ENCODE measurements at places on chromosomes 16 and 17. TPM values are rescaled to one million over a fixed set of nuclear protein-coding genes. Genes with fewer than 3 reads are reported as not detected.

DNA sequence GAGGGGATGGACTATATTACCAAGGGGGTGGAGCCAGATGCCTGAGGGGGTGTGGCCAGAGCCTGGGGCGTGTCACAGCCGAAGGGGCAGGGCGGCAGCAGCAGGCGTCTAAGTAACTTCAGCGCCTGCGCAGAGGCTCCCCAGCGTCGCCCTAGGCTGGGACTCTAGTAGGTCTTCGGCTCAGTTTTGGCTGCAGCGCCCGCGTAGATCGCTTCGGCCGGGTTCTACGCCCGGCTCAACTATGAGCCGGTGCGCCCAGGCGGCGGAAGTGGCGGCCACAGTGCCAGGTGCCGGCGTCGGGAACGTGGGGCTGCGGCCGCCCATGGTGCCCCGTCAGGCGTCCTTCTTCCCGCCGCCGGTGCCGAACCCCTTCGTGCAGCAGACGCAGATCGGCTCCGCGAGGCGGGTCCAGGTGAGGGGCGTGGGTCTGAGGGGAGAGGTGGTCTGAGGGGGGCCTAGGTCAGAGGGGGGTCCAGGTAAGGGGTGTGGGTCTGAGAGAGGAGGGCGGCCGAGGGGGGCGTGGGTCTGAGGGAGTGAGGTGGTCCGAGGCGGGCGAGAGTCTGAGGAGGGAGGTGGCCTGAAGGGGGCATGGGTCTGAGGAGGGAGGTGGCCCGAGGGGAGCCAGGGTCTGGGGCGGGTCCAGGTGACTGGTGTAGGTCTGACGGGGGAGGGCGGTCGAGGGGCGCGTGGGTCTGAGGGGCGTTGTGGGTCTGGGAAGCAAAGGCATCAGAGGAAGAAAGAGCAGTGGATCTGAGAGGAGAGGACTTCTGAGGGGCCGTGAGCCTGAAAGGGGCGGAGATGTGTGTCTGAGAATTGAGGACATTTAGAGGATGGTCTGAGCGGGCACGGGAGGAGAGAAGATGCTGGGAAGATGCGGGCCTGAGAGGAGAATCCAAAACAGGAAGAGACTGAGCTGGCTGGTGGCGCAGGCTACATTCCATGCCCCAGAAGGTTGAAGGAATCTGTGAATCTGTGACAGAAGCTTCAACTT lies at the start of gene LPCAT2:
Gene LPCAT2 (plus strand): TSS at position 132 of the 991 bp plus-strand sequence. CDS start 110 bp downstream, at position 242.
- DNase-seq = peak; percentile 83
- peak within 1 kb of the TSS; percentile 84 for H3K4me3 ChIP-seq
- peak within 1 kb of the TSS; percentile 73 for H3K27ac ChIP-seq
- no peaks in the 10 kb centered on the region for H3K36me3 ChIP-seq

GRCh38 chr17:199191-199604 lies 17.7 kb upstream of the DOC2B start:
- no peaks in the 10 kb centered on the region for H3K27me3 ChIP-seq
- no peaks in the 10 kb centered on the region for H3K4me1 ChIP-seq
- H3K36me3 ChIP-seq = no peaks in the 10 kb centered on the region
- DNase-seq = no peak
- H3K27ac ChIP-seq = no peak overlapping the region
- H3K4me3 ChIP-seq = no peak overlapping the region

DNA sequence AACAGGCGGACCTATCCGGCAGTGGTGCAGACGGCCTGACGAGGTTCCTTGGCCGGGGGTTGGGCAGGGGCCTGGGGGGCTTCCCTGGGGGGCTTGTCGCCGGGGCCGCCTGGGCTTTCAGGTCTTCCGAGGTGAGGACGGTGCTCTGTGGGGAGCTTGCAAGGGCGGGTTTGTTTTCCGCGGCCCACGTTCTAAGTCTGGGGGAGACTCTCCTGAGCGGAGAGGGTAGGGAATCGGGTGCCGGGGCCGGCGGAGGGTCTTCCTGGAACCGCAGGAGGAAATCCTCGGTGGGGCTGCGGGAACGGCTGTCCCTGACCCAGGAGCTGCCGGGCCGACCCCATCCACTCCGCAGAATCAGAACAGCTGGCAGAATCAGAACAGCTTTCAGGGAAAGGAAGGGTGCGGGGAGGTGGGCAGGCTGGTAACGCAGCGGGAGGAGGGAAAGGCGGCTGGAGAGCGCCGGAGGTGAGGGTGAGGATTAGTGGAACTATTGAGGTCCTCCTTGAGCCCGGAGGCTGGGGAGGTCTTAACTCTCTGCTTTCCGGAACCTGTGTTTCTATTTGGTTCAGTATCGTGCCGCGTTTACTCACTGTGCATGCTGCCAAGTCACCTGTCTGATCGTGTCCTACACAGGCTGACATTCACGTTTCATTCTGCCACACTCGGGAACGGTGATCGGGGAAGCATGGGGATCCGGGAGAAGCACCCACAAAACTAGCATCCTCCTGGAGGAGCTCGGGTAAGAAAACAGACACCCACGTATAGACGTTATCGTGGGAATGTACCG lies 28.9 kb downstream of the CPSF4L start:
- no peaks in the 10 kb centered on the region for H3K27me3 ChIP-seq
- peaks cover 28% of the 10 kb centered on the region for H3K4me1 ChIP-seq
- peak overlapping the region; percentile 93 for H3K4me3 ChIP-seq
- no peaks in the 10 kb centered on the region for H3K36me3 ChIP-seq

GRCh38 chr17:60604686-60605334 lies 4.8 kb downstream of the PPM1D start:
- no peak overlapping the region for H3K4me3 ChIP-seq
- no peak for DNase-seq
- H3K27ac ChIP-seq = peak overlapping the region; percentile 59
- no peaks in the 10 kb centered on the region for H3K4me1 ChIP-seq
- no peaks in the 10 kb centered on the region for H3K27me3 ChIP-seq

DNA sequence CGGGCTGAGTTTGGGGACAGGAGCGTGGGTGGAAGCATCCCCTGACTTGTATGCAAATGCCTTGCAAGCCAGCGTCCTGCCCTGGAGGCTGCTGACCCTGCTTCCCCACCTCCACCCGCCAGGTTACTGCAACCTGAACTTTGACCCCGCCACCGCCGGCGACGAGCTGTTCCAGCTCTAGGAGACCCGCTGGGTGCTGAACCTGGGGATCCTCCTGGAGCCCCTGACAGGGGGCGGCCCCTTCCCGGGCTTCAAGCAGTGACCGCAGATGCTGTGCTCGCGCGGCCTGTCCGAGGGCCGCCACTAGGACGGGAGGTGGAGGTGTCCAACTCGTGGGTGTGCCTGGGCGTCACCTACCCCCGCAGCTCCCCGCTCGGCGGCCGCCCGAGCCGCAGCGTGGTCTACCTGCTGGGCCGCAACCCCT lies 10.7 kb upstream of the SLC16A5 start:
- peaks cover 29% of the 10 kb centered on the region for H3K4me1 ChIP-seq
- H3K27me3 ChIP-seq = no peaks in the 10 kb centered on the region
- peak overlapping the region; percentile 39 for H3K27ac ChIP-seq

- peak overlapping the region; percentile 67 for H3K27ac ChIP-seq
- H3K36me3 ChIP-seq = peaks cover 54% of the 10 kb centered on the region
- DNase-seq = no peak
- H3K27me3 ChIP-seq = no peaks in the 10 kb centered on the region
These were observed 6.5 kb downstream of the EIF1 start for GRCh38 chr17:41695134-41695661.

DNA sequence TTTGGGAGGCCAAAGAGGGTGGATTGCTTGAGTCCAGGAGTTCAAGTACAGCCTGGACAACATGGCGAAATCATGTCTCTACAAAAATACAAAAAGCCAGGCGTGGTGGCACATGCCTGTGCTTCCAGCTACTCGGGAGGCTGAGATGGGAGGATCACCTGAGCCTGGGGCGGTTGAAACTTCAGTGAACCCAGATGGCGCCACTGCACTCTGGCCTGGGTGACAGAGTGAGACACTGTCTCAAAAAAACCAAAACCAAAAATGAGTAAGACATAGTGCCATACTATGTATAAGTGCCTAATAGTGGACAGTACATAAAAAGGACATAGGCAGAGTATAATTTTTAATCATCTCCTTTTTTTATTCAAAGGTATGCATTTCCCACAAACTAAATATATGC lies 4.0 kb downstream of the CTC1 start:
- no peaks in the 10 kb centered on the region for H3K27me3 ChIP-seq
- no peaks in the 10 kb centered on the region for H3K4me1 ChIP-seq
- no peak overlapping the region for H3K27ac ChIP-seq

- DNase-seq = no peak
- H3K4me1 ChIP-seq = no peaks in the 10 kb centered on the region
- H3K36me3 ChIP-seq = no peaks in the 10 kb centered on the region
- peaks cover 4% of the 10 kb centered on the region for H3K27me3 ChIP-seq
These were observed 13.6 kb downstream of the CDH8 start for GRCh38 chr16:62022688-62023087.

GRCh38 chr16:4613636-4614570 lies 785 bp downstream of the UBALD1 start:
- peak overlapping the region; percentile 98 for H3K4me3 ChIP-seq
- no peaks in the 10 kb centered on the region for H3K36me3 ChIP-seq
- no peak for DNase-seq
- H3K27ac ChIP-seq = peak overlapping the region; percentile 97
- no peaks in the 10 kb centered on the region for H3K27me3 ChIP-seq
- peaks cover 38% of the 10 kb centered on the region for H3K4me1 ChIP-seq

GRCh38 chr16:10871157-10871991 lies 5.6 kb upstream of the CIITA start:
- H3K4me3 ChIP-seq = no peak overlapping the region
- peak overlapping the region; percentile 71 for H3K27ac ChIP-seq
- DNase-seq = no peak
- no peaks in the 10 kb centered on the region for H3K36me3 ChIP-seq
- no peaks in the 10 kb centered on the region for H3K27me3 ChIP-seq

GRCh38 chr16:31714903-31715504 lies 158.6 kb upstream of the ZNF267 start:
- peaks cover 26% of the 10 kb centered on the region for H3K4me1 ChIP-seq
- no peaks in the 10 kb centered on the region for H3K36me3 ChIP-seq
- no peaks in the 10 kb centered on the region for H3K27me3 ChIP-seq
- no peak overlapping the region for H3K27ac ChIP-seq
- H3K4me3 ChIP-seq = no peak overlapping the region
- DNase-seq = no peak

DNA sequence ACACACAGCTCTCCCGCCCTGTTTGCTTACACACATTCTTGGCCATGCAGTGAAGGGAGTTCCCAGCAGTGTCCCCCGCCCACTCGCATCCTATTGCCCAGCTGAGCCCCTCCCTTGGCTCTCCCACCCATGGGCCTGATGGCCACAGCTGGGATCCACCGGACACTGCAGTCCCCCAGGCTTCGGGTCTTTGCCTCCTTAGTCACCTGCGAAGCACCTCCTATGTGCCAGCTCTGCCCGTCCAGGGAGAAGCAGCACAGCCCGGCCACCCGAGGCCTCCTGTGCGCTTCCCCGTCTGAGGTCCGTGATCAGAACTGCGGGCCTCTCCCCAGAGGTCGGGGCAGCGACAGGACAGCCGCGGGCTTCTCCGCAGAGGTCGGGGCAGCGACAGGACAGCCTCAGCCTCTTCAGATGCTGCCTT lies 136.9 kb downstream of the BANP start:
- no peaks in the 10 kb centered on the region for H3K27me3 ChIP-seq
- H3K27ac ChIP-seq = no peak overlapping the region
- H3K4me1 ChIP-seq = no peaks in the 10 kb centered on the region
- peak; percentile 22 for DNase-seq
- no peaks in the 10 kb centered on the region for H3K36me3 ChIP-seq

DNA sequence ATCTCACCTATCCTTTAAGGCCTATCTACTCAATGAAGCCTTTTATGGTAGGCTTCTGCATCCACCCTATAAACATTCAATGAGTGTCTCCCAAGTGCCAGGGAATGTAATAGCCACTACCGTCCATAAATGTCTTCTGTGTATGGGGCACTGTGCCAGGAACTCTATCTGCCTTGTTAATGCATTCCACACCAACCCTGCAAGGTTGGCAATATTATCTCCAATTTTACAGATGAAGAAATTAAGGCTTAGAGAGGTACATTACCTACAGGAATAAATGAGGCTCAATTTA lies 20.0 kb downstream of the MAP3K14 start:
- H3K4me3 ChIP-seq = no peak overlapping the region
- H3K4me1 ChIP-seq = no peaks in the 10 kb centered on the region
- DNase-seq = no peak
- H3K27ac ChIP-seq = peak overlapping the region; percentile 5
- H3K36me3 ChIP-seq = no peaks in the 10 kb centered on the region

GRCh38 chr17:29172589-29172988 lies 7.6 kb downstream of the MYO18A start:
- no peaks in the 10 kb centered on the region for H3K27me3 ChIP-seq
- no peak overlapping the region for H3K4me3 ChIP-seq
- no peaks in the 10 kb centered on the region for H3K36me3 ChIP-seq
- DNase-seq = no peak
- no peak overlapping the region for H3K27ac ChIP-seq

- H3K27ac ChIP-seq = no peak overlapping the region
- H3K27me3 ChIP-seq = peaks cover 65% of the 10 kb centered on the region
- no peaks in the 10 kb centered on the region for H3K36me3 ChIP-seq
These were observed 7.2 kb downstream of the GRIN2C start for GRCh38 chr17:74852237-74853047.

DNA sequence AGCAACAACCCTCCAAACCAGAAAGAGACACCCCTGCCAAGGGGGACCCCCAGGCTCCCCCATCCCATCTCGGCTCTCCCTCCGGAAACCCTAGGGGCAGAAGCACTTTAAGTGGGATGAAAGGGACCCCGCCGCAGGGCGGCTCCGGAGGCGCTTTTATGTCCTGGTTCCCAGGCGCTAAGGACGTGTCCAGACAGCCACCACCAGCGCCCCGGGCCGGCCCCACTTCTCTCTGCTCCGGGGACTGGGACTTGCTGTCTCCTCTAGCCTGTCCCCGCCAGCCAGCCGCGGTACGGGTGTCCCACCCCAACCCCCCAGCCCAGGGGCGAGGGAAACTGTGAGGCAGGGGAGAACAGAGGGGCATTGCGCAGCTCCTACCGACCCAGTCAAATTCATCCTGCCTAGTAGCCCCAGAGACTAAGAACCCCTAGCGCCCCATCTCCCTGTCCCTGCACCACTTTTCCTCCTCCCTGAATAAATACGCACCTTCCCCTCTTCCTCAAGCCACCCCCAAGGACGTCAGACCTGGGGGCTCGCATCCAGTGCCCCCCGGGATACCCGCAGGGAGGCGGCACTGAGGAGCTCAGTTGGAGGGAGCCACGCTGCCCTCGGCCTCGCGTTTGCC lies 4.1 kb downstream of the SP6 start:
- DNase-seq = no peak
- no peak overlapping the region for H3K4me3 ChIP-seq
- no peak overlapping the region for H3K27ac ChIP-seq
- H3K36me3 ChIP-seq = no peaks in the 10 kb centered on the region
- H3K27me3 ChIP-seq = peaks cover 70% of the 10 kb centered on the region

- peaks cover 70% of the 10 kb centered on the region for H3K4me1 ChIP-seq
- no peak for DNase-seq
These were observed 6.3 kb downstream of the STARD3 start for GRCh38 chr17:39643271-39643670.

The OR2C1 gene
- 0.44 TPM for total RNA-seq

The SLC5A11 gene
- total RNA-seq = not detected

The COX6A2 gene
- total RNA-seq = not detected

The XAF1 gene
- total RNA-seq = 41.0 TPM

The NPIPB2 gene
- total RNA-seq = 6.8 TPM

The ATP2A3 gene
- total RNA-seq = 5.9 TPM

The USP6 gene
- 3.9 TPM for total RNA-seq

The LPO gene
- total RNA-seq = not detected

The EFCAB13 gene
- 6.5 TPM for total RNA-seq

The DCTN5 gene
- total RNA-seq = 27.3 TPM

The MFAP4 gene
- total RNA-seq = 131 TPM

Measured in tibial nerve (tissue), 4 donors.